ENCODE measurements at places on chromosomes 7 and 10.

GRCh38 chr7:6178298-6179029, 94.0 kb downstream of the CYTH3 start:
- DNase-seq: no peak

- DNase-seq: no peak
Observed at GRCh38 chr10:7000061-7000460, 410.8 kb downstream of the SFMBT2 start.

DNA sequence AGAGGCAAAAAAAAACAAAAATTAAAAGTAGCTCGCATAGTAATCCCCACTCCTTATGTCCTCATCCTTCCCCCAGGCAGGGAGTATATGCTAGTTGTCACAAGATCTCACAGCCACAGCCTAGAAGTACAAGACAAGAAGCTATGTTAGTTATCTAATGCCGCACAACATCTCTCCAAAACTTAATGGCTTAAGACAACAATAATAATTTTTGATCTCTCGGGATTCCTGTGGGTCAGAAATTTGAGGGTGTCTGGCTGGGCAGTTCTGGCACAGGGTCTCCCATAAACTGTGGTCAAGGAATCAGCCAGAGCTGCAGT, 39.7 kb downstream of the CPVL start:
- DNase-seq: no peak

DNA sequence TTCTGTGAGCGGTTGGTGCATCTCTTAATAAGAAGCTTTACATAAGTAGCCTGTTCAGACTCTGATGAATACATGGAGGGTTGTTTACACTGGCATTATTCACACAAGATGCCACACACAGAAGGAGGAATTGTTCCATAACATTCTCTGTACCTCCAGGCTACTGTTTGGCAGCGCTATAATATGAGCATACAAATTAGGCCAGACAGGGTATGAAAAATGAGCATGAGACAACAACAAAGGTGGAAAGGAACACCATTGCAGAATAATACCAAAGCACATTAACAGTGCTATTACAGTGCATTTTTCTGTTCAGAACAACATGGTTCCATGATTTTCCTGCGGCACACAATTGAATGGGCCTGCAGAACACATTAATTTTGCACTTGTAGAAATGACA, 417.2 kb upstream of the C7orf33 start:
- DNase-seq: no peak

DNA sequence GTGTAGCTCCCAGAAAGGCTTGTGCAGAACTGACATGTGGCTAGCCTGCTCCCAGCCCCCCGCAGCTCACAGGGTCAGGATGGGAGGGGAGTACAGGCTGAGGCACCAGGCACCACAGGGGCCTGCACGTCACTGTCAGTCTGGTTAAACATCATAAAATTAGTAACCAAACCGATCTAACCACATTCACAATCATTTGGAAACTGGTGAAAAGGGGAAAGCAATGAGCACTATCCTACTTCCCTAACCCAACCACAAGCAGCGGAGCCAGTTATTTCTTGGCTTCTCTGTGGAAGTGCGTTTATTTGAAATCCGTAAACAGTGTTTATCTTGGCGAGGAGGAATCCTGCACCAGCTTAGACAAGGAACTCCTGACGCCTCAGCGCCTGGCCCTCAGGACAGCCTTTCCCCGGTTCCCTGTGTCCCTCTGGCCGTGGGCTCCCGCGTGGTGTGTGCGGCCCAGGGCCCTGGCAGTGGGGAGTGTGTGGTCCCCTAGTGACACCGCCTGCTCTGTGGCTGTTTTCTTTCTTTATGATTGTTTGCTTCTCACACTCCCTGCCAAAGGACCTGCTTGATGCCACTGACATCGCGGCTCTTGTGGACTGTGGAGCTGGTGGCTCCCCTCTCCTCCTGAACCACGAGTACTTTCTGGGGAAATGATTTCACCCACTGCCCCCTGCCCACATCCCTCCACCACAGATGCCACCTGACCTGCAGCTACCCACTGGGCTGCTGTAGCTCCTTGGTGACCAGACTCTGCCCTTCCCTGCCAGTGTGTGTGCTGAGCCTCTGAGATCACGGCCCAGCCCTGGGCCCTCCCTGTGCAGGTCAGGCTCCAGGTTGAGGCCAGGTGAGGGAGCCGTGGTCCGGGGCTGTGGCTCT, 38.0 kb downstream of the INPP5A start:
- no peak for DNase-seq

DNA sequence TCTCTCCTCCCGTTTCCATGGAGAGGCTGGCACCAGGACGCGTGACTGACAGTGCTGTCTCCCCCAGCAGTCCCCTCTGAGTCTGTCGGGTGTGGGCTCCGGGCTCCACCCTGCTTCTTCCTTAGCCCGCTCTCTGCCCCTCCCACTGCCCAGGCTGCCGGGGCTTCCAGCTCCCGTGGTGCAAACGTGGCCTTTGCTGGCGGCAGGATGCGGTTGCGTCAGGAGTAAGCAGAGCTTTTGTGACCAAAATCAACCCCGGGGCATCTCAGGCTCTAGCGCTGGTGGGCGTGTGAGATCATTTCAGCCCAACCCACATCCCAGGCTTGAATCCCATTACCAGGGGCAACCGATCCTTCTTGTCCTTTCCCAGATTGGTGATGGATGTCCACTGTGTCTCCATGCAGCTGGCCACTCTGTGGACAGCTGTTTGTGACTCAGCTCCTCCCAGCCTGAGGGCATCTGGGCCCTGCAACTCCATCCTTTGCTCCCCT, 28.2 kb downstream of the PTPRE start:
- no peak for DNase-seq

- no peak for DNase-seq
Observed at GRCh38 chr7:1096156-1097119, 8.5 kb downstream of the GPER1 start.

DNA sequence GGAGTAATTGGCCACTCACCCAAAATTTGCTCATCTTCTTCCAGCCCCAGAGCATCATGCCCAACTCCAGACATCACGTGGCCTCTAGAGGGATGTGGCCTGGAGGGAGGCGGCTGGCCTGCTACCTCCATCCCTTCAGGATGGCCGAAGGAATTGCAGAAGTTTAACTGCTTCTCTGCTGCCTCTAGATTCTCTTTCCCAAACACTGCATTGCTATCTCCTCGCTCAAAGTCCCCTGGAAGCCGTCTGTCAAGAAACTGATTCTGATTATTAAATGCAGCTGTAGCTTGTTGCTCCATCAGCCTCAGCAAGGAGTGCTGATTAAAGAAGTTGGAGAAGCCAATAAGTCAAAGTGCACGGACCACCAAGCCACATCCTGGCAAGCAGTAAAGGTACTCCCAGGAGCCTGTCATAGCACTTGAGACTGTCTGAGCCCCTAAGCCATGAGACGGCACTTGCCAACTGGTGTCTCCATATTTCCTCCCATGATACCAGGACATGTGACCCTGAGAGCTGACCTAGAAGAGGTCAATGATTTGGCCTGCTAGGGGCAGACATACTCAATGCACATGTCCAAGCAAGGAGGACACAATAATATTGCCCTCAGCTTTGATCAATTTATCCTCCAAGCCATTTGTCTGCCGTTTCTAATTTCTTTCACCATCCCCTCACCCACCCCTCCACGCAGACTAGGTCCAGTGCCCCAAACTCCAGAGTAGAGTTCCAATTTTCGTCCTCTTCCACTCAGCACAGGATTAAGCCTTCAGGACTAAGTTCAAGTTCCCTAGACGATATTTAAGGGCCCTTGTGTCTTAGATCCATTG, 84.2 kb downstream of the TBXAS1 start:
- no peak for DNase-seq

DNA sequence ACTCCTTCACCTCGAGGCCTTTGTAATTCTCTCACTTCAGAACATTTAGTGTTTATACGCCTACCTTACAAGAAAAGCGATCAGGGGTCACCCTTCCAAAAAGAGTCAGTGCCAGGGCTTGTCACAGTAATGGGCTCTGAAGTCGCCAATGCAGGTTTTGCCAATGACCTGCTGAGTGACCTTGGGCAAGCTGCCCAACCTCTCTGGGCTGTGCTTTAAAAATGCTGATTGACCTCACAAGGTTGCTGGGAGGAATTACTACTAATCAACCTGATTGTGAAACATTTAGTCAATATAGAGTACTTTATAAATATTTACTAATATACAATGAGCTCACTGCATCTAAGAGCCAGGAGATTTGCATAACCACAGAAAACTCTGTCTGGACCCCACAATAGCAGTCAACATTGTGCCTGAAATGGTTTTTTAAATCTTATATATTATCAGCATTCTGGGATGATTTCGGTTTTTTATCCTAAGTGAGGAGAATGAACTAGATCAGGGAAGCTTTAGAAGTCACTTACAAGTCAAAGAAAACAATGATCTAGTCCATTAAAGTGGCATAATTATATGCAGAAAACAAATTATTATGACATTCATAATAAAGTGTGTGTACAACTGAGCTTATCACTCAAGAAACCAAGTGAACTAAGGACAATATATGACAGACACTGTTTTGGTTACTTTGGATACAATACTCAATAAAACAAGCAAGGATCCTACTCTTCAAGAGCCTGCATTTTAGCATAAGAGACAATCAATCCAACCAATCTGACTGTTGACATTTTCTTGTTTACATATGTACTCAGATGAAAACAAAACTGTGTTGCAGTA, 290.5 kb downstream of the SORCS1 start:
- DNase-seq: no peak

DNA sequence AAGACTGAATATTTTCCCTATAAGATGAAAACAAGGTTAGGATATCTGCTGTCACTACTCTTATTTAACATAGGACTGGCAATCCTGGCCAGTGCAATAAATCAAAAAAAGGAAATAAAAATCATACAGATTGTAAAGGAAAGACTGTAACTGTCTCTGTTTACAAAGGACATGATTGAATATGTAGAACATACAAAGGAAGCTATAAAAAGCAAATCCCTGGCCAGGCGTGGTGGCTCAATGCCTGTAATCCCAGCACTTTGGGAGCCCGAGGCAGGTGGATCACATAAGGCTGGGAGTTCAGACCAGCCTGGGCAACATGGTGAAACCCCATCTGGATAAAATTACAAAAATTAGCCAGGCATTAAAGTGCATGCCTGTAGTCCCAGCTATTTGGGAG, 15.8 kb downstream of the ZNF485 start:
- no peak for DNase-seq

DNA sequence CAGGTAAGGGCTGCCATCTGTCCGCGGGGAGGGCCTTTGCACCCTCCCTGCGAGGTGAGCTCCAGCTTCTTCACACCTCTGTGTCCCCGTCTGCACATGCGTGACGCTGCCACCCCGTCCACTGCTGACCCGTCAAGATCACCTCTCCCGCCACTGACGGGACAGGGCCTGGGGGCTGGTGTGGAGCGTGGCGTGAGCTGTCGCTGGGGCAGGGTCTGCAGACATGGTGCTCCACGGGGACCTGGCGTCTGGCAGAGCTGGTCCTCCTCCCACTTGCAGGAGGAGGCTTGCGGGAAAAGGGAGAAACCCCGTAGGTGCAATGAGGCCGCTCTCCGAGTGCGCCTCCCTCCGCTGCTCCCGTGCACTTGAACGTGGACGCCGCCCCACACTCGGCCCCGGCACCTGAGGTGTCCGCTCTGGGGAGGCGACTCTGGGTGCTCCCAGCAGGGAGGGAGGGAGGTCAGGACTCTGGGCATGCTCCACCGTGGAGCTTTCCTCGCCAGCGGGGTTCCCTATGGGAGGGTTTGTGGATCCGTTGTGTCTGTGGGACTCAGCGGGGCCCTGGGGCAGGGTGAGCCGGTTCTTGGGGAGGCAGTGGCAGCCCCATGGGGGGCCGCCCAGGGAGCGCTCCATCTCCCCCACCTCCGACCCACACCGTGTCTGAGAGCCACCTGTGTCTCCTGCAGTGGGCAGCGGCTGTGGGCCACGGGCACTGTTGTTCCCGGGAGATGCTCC, 17.6 kb upstream of the DPYSL4 start:
- DNase-seq: no peak

GRCh38 chr10:93893646-93894515, at the start of gene SLC35G1:
Gene SLC35G1 (plus strand): TSS chr10:93893978. CDS start chr10:93894034, 56 bp downstream.
- DNase-seq: peak; percentile 26

DNA sequence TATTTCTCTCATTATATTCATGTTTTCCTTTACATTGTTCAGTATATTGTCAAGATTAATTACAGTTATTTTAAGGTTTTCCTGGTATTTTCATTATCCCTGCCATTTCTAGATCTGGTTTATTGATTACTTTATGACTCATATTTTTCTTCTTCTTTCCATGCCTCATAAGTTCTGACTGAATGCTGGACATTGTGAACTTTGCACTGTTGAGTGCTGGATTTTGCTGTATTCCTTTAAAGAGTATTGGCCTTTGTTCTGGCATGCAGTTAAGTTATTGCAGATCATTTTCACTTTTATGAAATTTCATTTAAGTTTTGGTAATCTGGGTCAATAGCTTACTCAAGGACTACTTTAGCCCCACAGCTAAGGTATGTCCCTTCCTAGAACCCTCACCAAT, 73.1 kb downstream of the KLF6 start:
- DNase-seq: no peak

- no peak for DNase-seq
Observed at GRCh38 chr7:24659505-24659904, 86.3 kb downstream of the PALS2 start.

DNA sequence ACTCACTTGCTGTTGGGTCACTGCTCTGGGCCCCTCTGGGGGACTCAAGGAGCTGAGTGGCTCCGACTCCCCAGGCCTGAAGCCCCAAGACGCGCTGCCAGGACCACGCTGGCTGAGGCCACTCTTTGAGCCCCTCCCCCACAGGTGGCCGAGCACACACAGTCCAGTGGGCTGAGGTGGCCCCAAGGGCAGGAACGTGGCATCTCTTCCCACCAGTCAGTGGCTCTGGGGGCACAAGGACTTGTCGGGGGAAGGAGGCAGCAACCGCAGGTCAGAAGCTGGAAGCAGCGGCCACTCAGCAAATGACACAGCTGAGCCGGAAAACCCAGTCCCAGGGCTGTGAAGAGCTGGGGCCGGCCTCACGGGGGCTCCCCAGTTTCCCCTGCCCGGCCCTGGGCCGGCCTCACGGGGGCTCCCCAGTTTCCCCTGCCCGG, 24.1 kb downstream of the GRIFIN start:
- no peak for DNase-seq

- no peak for DNase-seq
Observed at GRCh38 chr10:45433716-45434469, 59.9 kb downstream of the ALOX5 start.

- no peak for DNase-seq
Observed at GRCh38 chr10:43114743-43115611, 23.3 kb upstream of the CSGALNACT2 start.
